ENCODE measurements at places on chromosomes 2 and 18. TPM values are rescaled to one million over a fixed set of nuclear protein-coding genes. Genes with fewer than 3 reads are reported as not detected.

GPR35 gene
- total RNA-seq: 0.98 TPM

REG1B gene
- not detected for total RNA-seq

OTOF gene
- 0.25 TPM for total RNA-seq

ZNF521 gene
- total RNA-seq: 12.5 TPM

DOK1 gene
- 3.4 TPM for total RNA-seq

RSAD2 gene
- 2.0 TPM for total RNA-seq

RTP5 gene
- total RNA-seq: 5.2 TPM

ZNF512 gene
- total RNA-seq: 48.7 TPM
